Suppressor macrophage treated with lipopolysaccharide for 1 hour (primary cell): ENCODE measurements at places on chromosomes 7 and 10.

GRCh38 chr7:144853542-144853941, 17.7 kb upstream of the TPK1 start:
- DNase-seq, result no peak

GRCh38 chr10:101095550-101096213, 33.9 kb downstream of the KAZALD1 start:
- peak; percentile 74 for DNase-seq

- no peak for DNase-seq
Measured at GRCh38 chr7:55441002-55441401, 75.9 kb downstream of the LANCL2 start.

- no peak for DNase-seq
Measured at GRCh38 chr10:1241322-1241890, 185.2 kb downstream of the WDR37 start.

DNA sequence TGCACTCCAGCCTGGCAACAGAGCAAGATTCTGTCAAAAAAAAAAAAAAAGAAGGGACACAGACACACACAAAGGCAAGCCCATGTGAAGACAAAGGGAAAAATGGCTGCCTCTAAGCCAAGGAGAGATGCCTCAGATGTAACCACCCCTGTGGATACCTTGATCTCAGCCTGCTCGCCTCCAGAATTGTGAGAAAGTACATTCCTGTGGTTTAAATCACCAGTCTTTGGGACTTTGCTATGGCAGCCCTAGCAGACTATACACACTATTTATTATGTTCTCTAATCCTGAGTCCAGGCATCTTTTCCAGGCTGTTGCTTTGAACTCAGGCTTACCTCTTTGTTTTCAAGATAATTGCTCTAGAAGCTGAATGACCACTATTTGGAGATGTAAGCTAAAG, 494.3 kb downstream of the GALNT17 start:
- no peak for DNase-seq

GRCh38 chr10:114624951-114625780, 32.9 kb downstream of the ABLIM1 start:
- peak; percentile 38 for DNase-seq

- DNase-seq, result no peak
Measured at GRCh38 chr7:33760146-33760545, 145.2 kb upstream of the BMPER start.

DNA sequence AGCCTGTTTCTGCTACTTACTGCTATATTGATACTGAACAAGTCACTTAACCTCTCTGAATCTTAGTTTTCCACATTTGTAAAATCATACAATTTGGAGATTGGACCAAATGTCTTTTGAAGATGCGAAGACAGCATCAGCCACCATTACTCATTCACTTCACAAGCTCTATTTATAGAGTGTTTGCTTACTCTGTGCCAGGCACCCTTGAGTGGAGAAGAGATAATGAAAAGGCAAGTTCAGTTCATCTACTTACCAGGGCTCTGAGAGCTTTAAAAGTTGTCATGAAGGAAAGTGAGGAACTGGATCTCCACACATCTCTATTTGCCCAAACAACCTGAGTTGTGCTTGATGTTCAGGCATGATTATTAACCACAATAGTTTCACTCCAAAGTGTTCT, 277.5 kb downstream of the CSTF2T start:
- DNase-seq, result no peak

DNA sequence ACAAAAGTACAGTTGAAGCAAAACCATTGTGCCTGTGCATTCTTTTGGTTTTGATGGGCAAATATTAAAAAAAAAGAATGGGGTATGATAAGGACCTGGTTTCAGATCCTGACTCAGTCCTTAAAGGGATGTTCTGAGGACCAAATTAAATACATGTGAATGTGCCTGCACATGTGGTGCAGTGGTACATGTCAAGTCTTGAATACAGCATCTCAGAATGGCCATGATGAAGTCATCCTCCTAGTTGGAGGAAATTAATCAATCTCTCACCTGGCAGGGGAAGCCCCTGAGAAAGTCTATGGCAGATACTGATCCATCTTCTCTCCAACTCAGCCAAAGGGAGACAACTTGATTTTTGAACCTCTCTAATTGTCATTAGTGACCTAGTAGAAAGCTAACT, 207.0 kb downstream of the SUGCT start:
- DNase-seq, result no peak

DNA sequence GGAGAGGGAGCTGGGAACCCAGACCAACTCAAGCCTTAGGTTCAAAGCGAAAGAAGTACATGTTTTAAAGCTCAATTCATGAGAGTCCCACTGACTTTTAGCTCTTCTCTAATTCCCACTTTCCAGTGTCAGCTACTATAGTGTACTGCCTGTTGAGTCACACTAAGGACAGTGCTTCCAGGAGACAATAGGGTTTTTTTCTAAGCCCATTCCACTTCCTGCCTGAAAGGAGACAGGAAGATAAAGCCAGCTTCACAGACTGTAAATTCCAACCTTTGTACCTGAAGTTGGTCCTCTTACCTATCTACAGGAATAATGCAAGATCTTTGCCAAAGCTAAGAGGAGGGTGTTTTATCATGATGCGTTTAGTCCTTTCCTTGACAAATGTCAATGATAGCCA, 4.4 kb downstream of the MSRB2 start:
- no peak for DNase-seq

GRCh38 chr10:55822096-55822495, 539.0 kb downstream of the ZWINT start:
- no peak for DNase-seq

GRCh38 chr7:82019551-82020475, 250.0 kb upstream of the HGF start:
- DNase-seq, result no peak

- no peak for DNase-seq
Measured at GRCh38 chr7:157719705-157720655, 383.2 kb downstream of the DNAJB6 start.

DNA sequence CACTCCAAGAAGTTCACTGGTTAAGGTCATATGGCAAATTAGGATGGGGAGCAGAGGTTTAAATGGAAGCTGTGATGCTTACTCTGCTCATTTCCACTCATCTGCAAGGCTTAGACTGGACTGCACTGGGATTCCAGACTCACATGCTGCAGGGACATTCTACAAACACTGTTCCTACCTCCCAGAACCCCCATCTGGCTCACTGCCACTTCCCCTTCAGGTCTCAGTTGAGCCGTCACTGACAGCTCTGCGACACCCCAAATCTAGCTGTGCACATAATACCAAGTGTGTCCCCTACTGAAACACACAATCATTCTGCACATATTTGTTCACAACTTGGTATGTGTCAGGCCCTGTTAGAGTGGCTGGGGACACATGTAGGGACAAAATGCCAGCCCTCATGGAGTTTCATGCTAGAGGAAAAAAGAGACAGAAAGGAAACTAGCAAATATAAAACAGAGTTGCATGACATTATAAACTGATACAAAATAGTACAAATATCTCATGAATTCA, 5.4 kb downstream of the PRKCQ start:
- no peak for DNase-seq

DNA sequence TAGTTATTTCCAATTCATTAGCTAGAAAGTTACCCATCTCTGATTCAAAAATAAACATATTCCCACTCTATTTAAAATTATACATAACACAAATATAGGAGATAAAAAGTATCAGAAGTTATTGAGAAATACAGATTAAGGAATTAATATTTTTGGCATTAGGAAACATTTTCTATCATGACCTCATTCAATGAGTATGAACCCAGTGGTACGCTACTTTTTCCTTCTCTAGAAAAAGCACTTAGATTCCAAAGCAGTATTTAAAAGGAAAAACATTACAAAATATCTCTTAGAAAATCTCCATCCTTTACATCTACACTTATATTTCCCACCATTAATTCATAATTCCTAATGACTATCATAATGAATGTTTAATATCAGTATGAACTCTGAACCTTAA, 240.6 kb upstream of the GNAI1 start:
- no peak for DNase-seq

DNA sequence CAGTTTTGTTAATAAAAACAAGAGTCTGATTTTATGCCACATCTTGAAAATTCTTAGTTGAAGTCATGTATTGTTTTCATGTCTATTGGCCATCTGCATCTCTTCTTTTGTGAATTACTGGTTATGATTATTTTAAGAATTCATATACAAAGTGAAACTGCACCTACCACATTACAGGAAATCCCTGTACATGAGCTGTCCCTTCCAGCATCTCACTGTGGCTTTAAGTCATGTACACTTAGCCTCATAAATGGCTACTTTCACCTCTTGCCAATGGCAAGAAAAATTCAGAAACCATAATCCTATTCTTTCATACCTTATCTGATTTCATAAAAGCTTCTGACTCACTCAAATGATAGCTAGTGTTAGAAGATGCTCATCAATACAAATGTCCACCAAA, 48.6 kb downstream of the CRTAC1 start:
- no peak for DNase-seq

DNA sequence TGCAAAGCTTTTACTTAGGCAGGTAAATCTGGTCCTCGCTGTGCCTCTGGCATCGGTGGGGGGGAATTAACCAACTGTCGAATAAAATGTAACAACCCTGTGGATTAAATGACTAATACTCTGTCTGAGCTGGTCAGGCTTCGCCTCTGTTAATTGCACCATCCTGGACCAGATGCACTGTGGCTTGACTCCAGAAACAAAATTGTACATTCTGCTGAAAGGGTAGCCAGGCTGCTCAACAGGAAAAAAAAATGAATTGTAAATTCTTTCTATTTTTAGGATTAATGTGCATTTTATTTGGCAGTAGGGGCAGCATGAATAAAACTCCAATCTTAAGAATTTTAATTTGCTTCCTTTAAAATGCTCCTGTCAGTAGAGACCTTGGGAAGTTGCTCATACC, 389.4 kb downstream of the SORCS1 start:
- no peak for DNase-seq
